ENCODE measurements at places on chromosomes 1 and 21.

- DNase-seq, result no peak
These were observed 430.8 kb upstream of the C1orf87 start for GRCh38 chr1:60504206-60504840.

- DNase-seq, result no peak
These were observed 49.5 kb upstream of the LYPLAL1 start for GRCh38 chr1:219124163-219124562.

GRCh38 chr1:73100216-73100615 is 817.9 kb upstream of the NEGR1 start:
- no peak for DNase-seq

- DNase-seq, result no peak
These were observed 126.5 kb downstream of the AKT3 start for GRCh38 chr1:243723458-243724043.

GRCh38 chr1:111571239-111571638 is 48.4 kb upstream of the RAP1A start:
- DNase-seq, result no peak

DNA sequence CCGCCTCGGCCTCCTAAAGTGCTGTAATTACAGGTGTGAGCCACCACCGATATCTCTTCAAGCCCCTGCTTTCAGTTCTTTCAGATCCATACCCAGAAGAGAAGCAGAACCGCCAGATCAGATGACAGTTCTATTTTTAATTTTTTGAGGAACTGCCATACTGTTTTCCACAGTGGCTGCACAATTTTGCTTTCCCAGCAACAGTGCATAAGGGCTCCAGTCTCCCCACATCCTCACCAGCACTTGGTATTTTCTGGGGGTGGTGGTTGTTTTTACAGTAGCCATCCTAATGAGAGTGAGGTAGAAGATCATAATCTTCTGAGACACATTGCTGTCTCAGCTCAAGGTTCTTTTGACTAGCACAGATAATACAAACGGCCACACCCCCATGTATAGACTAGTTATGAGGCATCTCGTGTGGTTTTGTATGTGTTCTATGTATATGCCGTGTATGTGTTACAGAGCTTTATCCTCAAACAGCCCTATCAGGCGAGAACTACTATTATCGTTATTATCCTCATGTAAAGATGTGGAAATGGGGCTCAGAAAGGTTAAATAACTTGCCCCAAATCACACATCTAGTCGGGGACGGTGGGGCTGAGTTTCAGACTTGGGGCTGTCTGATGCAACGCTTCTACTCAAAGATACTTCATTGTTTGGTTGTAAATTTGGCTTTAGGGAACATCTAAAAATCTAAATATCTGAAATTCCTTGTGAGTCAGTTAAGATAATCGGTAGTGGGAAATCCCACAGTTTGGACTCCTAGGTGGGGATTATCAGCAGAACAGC is 12.0 kb downstream of the FHAD1 start:
- DNase-seq, result no peak

GRCh38 chr1:108141621-108142020 is 58.5 kb downstream of the SLC25A24 start:
- no peak for DNase-seq

- no peak for DNase-seq
These were observed 90.8 kb downstream of the PPP1R12B start for GRCh38 chr1:202439308-202439707.

DNA sequence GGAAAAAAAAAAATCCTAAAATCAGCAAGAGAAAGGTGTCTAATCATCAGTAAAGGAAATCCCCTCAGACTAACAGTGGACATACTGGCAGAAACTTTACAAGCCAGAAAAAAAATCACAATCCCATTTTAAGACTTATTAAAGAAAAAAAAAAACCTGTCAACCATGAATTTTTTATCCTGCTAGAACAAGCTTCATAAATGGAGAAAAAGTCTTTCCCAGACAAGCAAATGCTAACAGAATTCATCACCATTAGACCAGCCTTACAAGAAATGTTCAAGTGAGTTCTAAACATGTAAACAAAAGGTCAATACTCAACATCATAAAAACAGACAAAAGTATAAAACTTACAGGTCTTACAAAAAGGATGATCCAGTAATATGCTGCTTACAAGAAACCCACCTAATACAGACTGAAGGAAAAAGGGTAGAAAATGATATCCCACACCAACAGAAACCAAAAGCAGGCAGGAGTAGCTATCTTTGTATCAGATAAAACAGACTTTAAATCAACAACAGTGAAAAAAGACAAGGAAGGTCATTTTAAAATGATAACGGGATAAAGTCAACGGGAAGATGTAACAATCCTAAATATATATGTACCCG is 129.6 kb downstream of the EVI5 start:
- DNase-seq, result no peak

GRCh38 chr1:170707117-170707516 is 43.2 kb downstream of the PRRX1 start:
- no peak for DNase-seq

DNA sequence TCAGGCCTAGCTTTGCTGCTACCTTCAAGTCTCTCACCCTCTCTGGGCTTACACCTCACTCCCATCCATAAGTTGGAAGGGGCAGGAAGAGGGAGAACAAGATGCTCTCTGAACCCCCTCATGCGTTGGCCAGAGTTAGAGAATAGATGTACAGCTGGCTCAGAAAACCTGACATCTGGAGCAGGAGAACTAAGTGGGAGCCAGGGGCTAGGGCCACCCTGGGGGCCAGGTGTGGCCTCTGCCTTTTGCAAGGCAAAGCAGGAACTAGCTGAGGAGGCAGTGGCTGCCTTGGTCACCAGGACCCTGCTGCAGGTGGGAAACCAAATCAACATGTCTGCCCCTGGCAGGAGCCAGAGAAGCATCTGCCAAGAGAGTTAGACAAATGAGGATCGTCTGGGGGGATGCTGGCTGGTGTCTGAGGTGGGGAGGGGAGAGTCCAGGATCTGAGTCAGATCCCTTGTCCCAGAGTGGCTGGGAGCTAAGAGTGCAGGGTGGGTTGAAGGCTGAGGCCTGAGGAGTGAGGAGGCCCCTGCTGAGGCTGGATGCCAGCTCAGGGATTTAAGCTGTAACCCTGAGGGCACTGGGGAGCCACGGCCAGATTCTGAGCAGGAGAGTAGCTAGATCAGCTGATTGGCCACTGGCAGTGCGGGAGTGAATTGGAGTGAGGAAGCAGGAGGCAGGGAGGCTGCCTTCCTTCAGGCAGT is 115.0 kb downstream of the EPHB2 start:
- DNase-seq, result no peak

- DNase-seq, result no peak
These were observed 41.3 kb upstream of the LRP8 start for GRCh38 chr1:53369034-53369750.

- no peak for DNase-seq
These were observed 688.7 kb downstream of the PTPRU start for GRCh38 chr1:29925058-29925457.

DNA sequence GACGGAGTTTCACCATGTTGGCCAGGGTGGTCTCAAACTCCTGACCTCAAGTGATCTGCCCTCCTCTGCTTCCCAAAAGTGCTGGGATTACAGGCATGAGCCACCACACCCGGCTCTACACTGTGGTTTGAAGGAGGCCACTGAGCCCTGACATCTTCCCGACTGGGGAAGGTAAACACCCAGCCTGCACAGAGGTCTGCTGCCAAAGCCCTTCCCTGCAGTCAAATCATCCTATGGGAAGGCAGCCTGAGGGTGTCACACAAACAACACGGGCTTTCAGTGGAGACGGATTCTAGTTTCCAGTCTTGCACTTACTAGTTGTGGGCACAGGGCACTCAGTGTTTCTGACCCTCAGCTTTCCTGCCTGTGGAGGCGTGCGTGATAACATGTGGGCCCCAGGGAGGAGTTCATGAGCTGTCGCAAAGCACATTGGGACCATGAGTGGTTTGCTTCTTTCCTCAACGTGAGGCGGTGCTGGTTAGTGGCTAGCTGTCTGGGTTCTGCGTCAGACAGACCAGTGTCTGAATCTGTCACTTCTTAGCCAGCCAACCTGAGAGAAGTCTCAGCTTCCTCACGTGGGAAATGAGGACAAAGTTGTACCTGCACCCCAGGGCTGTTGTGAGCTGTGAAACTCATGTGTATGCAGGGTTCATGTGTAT is 21.5 kb upstream of the OPRD1 start:
- DNase-seq, result no peak

DNA sequence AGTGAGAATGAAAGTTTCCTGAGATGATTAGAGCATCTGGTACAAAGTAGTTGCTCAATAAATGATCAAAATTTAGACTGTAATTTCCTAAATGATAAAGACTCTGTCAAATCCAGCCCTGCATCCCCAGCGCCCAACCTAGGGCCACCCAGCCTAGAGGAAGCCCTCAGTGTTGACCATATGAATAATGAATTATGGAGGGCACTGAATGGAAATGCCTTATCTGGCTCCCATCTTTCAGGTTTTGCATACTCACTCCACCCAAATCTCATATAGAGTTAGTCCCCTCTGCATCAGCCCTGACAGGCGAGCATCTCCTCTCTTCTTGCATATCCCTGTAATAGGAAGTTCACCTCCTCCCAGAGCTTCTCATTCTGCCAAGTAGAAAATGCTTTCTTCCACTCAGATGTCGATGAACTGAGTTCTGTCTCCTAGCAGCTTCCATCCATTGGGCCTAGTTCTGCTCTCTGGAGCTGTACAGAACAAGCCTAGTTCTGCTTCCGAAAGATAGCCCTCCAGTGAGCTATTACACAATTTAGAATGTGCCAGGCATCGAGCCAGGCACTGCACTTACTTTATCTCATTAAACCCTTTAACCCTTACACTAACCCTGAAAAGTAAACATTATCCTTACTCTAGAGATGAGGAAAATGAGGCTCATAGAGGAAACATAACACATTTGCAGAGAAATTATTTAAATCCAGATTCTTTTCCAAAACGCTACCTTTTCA is 20.9 kb downstream of the COA7 start:
- DNase-seq, result no peak

- DNase-seq, result no peak
These were observed 77.3 kb upstream of the BCAR3 start for GRCh38 chr1:93758842-93759515.

DNA sequence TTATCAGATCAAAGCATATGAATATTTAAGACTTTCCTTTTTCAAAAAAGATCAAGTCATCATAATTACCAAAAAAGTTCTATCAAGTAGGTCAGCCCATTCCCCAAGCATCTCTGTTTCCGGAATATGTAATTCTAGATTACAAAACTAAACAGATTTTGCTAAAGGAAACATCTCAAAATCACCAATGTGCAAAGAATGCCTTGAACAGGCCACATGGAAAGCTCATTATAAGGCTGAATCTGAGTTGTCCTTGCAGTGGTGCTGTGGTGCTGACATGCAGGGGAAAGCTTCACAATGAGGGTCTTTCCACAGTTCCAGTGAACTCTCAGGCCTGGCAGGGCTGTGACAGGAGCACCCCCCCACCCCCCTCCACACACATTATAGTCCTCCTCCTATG is 240.9 kb downstream of the OMA1 start:
- DNase-seq, result no peak

DNA sequence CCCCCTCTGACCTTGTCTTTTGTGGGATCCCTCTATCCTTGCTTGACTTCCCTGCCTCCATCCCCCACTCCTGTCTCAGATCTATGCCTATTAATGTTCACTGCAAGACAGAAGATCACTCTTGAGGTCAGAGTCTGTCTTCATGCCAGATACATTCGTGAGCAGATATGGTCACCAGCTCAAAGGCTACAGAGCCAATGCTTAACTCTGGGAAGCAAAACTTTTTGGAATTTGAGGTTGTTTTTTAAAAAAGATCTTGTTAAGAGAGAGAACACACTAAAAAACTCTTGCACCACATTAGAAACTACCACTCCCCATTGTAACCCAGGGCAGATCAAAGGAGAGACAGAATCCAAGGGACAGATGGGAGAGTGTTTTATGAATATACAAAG is 17.1 kb upstream of the A3GALT2 start:
- DNase-seq, result no peak

DNA sequence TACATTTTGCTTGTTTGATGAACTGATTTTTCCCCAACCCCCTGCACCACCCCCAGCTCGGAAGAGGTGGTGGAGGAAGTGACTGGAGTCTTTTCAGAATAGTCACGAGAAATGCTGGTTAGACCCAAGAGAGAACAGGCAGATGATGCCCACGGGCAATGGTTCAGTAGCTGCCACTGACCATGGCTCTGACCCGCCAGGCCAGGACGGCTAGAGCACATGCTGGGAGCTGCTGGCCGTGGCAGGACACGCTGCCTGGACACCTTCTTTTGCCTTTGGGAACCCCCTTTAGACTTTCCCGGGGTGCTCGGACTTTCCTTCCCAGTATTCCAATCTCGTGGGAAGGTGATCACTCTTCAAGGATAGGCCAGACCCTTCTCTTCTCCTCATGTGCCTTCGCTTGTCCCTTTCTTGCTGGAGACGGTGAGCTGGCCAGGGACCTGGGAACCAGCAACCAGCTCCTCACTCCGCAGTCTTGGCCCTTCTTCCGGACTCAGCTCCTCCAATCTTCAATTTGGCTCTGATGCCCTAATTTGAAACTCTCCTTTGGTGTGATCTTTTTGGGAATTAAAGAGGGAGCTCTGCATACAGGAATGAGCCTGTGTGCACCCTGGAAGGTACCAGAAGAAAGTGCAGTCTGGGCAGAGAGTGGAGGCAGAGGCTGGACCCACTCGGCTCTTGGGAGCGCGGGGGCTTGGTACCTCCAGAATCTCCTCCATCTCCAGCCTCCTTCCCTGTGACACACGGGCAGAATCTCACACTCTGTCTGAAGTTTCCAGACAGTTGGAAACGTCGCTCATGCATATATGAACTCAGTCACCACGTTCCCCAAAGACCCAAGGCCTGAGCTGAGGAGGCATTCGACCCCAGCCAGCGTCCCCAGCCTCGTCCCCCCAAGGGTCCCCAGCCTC is 4.0 kb upstream of the PDE9A start:
- DNase-seq, result no peak

GRCh38 chr1:8604041-8604945 is 213.1 kb downstream of the RERE start:
- DNase-seq, result no peak

- DNase-seq, result no peak
These were observed 20.9 kb downstream of the SLC1A7 start for GRCh38 chr1:53121319-53122172.

- DNase-seq, result no peak
These were observed 114.8 kb upstream of the USP24 start for GRCh38 chr1:55329808-55330432.

GRCh38 chr1:226495716-226496115 is 52.8 kb upstream of the STUM start:
- no peak for DNase-seq

DNA sequence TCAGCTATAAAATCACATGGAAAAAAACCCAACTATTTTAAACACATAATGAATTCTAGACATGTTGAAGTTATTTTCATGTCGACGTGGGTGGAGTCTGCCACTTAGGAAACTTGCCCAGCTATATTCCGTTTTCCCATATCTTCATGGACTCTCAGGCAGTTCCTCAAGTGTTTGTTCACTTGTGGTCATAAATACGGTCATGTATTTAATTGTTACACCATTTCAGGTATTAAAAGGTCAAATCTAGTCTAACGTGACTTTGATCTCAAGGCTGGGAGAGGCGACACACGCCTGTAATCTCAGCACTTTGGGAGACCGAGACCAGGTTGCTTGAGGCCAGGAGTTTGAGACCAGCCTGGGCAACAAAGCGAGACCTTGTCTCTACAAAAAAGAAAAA is 346.9 kb downstream of the PBX1 start:
- no peak for DNase-seq

- no peak for DNase-seq
These were observed 6.7 kb upstream of the CFAP126 start for GRCh38 chr1:161374373-161374772.

GRCh38 chr1:234997896-234998741 is 130.5 kb downstream of the TOMM20 start:
- DNase-seq, result no peak

All from stimulated activated CD4-positive, alpha-beta T cell treated with anti-CD3 and anti-CD28 coated beads, Interleukin-15, amount 100 ng/mL, for 1 hour (primary cell).